ENCODE measurements at places on chromosomes 1 and 21.

GRCh38 chr1:223234170-223234514, 91.1 kb upstream of the TLR5 start:
- DNase-seq, result no peak

DNA sequence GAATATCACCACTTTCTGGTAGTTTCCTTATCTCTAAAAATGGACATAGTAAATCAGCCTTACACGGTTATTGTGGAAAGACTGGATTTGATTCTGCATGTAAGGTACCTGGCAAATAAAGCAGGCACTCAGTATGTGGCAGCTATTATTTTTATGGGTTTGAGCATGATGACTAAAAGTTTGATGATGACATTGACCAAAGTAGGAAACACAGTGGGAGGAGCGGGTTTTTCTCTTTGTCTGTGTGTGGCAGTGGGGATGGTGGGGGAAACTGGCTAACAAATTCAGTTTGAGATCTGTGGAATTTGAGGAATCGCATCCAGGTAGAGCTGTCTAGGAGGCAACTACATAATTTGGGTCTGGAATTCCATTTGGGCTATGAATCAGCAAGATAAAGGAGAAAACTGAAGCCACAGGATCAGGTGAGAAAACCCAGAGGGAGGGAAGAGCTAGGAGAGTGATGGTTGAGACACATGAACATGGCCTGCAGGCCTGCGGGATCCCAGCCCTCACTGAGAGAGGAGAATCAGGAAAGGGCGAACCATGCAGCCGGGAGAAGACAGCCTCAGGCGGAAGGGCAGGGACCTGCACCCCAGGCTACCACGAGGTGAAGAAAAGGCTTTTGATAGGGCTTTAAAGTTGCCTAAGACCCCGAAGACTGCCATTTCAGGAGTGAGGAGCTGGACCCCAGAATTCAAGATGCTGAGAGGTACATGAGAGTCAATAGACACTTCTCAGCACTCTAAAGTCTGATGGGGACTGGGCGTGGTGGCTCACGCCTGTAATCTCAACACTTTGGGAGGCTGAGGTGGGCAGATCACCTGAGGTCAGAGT, 52.2 kb downstream of the MEF2D start:
- no peak for DNase-seq

DNA sequence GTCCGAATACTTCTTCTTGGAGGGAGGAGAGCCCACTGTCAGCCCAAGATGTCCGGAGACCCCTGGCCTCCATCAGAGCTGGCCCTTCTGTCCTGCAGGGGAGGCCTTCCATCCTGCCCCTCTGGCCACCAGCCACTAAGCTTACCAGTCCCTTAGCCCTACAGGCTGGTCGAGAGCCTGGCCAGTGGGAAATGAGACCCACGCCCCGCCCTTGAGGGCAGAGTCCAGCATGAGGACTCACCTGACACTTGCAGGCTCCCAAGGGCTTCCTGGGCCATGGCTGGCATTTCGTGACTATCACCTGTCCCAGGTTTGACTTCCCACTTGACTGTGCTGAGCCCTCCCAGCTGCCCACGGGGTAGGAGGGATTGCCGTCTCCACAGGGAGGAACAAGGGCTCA, 361.8 kb upstream of the VAMP3 start:
- DNase-seq, result no peak

GRCh38 chr1:19505693-19506457, 20.5 kb upstream of the CAPZB start:
- no peak for DNase-seq

All from right lung (tissue), 10 donors.